ENCODE measurements at places on chromosomes 6 and 20.
A peak's percentile ranks its signal among the peaks of the same experiment; 100 is the strongest.

- no peak for ATAC-seq
Measured at GRCh38 chr6:135592276-135592675, 94.7 kb upstream of the AHI1 start.

GRCh38 chr6:92568541-92568940 is 850.8 kb downstream of the EPHA7 start:
- no peak for ATAC-seq

- no peak for ATAC-seq
Measured at GRCh38 chr6:169223006-169223405, 30.6 kb downstream of the THBS2 start.

DNA sequence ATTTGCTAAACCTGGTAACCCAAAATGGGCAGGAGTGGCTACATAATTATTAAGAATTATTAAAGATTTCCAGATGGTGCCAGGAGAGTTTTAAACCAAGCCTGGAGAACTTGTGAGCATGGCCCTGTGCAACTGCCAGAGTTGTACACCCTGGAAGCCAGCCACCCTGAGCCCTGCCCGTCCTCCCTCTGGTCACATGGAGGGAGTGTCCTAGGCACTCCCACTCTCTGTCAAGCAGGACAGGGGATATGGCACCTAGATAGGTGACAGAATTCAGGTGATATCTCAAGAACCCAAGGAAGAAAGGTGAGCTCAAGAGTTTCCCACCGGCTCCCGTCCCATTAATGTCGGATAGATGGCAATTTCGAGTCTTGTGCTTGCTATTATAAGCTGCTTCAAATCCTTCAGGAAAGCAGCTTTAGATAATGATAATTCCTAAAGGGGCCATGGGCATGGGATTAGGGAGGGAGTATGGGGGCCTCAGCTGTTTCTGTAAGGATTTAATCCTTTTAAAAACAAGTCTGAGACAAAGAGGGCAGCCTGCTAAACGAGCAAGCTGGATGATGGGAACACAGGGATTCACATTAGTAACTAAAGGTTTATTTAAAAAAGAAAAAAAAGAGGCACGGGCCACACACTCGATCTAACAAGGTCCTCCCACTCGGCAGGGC is 169.1 kb downstream of the BMP7 start:
- ATAC-seq = no peak

GRCh38 chr6:111711984-111712752 is 106.5 kb upstream of the TRAF3IP2 start:
- no peak for ATAC-seq

DNA sequence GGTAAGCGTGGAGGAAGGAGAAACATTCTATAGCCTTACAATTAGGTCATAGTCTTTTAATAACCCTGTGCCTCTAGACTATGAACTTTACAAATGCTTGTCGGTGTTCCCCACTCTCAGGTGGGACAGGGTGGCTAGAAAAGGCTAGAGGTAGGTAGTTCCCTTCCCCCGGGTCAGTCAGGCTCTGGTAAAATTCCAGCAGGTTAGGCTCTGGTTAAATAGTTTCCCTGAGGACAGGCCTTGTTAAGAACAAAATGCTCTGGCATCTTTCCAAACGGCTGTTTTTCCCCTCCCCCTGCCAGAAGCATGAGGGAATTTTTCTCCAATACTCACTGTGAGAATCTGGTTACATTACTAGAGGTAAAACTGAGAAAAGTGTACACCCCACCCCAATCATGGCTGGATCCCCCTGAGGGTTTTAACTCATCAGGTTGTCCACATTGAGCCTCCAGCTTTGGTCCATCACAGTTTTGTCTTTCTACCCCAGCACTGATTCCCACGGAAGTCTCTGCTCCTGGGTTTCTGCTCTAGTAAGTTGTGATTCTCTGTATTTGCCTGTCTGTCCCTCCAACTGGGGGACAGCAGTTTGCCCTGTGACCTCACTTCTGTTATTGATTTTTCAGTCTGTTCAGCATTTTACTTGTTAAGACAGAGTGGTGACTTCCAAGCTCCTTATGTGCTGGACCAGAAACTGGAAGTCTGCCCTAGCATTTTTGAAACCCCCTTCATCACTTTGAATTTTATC is 84.7 kb upstream of the ADGRF1 start:
- no peak for ATAC-seq

- ATAC-seq = no peak
Measured at GRCh38 chr6:46291880-46292279, 121.1 kb upstream of the ENPP5 start.

DNA sequence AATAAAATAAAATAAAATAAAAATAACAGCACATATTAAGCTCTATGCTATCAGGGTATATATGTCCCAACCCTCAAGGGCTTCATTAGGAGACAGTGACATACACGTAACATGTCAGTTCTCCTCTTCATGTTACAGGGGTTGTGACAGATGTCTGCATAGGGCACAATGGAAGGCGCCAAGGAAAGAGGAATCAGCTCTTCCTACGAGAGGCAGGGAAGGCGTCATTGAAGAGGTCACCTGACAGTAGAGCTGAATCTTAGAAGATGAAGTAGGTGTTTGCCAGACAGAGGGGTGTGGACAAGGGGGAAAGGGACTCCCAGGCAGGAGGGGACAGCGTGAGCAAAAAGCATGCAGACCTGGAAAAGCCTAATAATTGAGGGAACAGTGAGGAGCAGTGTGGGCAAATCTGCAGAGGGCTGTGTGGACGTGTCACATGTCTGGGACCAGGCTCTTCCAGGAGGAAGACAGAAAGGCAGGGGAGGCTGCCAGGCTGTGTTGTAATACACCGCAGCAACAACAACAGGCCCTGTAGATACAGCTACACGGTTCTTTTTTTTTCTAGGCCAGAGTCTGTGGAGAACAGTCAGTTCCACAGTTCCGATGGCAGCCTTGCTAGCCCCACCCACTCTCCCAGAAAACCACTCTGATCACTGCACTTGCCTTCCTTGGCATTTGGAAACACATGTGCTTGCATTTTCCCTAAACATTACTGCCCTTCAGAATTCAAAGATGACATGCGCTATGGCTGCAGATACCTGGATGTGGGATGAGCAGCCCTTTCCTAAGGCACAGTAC is 2.5 kb upstream of the FKBP5 start:
- no peak for ATAC-seq

DNA sequence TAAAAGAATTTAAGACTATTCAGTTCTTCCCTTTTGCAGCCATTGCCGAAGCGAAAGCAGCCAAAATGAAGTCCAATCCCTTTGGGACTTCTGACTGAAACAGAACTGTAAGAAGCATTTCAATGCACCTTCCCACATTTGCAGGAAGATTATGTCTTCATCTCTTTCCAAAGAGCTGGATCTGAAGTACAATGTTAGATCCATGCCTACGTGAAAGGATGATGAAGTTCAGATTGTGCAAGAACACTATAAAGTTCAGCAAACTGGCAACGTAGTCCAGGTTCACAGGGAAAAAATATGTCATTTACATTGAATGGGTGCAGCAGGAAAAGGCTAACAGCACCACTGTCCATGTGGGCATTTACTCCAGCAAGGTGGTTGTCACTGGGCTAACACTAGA is 6.0 kb upstream of the FILIP1 start:
- no peak for ATAC-seq

DNA sequence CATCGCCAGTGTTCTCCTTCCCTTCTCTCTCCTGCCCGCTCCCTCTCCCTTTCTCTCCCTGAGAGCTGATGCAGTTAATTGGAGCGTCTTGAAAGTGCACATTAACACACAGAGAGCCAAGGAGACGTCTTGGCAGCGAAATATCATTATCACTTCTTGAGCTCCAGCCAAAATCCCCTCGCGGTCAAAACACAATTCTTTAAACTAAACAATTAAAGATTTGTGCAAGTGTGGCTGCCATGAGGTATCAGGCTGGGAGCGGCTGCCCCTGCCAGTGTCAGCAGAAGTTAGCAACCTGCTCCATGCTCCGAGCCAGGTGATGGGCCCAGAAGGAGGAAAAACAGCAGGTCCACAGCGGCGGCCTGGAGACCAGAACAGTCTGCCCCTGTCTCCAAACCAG is 100.9 kb upstream of the FOXP4 start:
- ATAC-seq = no peak

GRCh38 chr6:38508894-38509293 is 130.8 kb downstream of the BTBD9 start:
- no peak for ATAC-seq

DNA sequence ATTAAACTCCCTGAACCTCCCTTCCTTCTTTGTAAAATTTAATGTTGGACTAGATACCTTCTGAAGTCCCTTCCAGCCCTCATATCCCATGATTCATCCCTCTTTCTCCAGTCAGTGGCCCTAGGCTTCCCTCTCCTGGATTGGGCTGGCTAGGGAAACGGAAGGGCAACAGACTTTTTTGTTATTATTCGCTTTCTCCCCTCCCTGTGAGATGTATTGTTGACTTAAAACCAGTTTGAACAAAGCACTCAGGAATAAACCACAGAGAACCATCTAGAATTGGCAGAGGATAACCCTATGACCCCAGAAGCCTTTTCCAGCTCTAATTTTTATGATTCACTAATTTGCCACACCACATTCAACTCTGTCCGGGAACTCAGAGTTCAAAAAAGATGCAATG is 239.7 kb upstream of the SUPT3H start:
- no peak for ATAC-seq

- ATAC-seq = no peak
Measured at GRCh38 chr6:156376091-156376490, 401.1 kb upstream of the ARID1B start.

DNA sequence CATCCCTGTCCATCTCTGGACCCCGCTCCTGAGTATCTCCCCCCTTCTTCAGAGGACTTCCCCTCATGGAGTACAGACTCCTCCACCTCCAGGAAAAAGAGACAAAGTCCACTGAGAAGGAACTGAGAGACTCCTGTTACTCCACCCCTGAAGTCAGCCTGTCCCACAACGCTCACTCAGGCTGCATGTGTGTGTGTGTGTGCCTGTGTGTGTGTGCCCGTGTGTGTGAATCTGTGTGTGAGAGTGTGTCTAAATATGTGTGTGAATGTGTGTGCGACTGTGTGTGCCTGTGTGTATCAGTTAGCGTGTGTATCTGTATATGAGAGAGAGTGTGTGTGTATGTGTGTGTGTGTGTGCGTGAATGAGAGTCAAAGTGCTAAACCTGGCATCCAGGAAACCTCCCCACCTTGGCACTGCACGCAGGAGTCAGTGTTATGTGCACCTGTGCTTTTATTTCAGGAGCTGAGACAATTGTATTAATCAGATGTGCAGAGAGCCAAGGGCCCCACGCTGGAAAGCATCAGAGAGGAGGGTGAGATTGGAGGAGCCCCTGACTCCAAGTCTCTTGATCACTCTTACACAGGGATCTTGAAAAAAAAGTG is 39.0 kb downstream of the HLA-A start:
- ATAC-seq = no peak

- peak; percentile 73 for ATAC-seq
Measured at GRCh38 chr6:17884498-17885478, 102.6 kb downstream of the KIF13A start.

- no peak for ATAC-seq
Measured at GRCh38 chr6:107180099-107180498, 64.8 kb upstream of the BEND3 start.

- ATAC-seq = no peak
Measured at GRCh38 chr6:106773996-106774629, 144.7 kb downstream of the QRSL1 start.

DNA sequence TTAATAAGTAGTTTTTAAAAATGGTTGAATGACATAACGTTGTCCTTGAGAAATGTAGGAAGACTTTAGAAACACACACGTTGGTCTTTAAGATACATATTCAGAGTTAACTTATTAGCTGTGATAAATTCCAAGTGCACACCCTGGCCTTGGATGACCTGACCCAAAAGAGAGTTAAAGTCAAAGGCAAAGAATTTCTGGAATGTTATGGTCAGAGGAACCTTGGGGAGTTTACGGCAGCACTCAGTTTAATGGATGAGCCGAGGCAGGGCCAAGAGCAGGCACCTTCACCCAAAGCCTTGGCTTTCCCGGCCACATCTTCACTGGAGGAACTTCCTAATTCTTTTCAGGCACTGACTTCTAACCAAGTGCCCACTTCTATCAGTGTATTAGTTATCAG is 200.5 kb downstream of the SMOC2 start:
- no peak for ATAC-seq

DNA sequence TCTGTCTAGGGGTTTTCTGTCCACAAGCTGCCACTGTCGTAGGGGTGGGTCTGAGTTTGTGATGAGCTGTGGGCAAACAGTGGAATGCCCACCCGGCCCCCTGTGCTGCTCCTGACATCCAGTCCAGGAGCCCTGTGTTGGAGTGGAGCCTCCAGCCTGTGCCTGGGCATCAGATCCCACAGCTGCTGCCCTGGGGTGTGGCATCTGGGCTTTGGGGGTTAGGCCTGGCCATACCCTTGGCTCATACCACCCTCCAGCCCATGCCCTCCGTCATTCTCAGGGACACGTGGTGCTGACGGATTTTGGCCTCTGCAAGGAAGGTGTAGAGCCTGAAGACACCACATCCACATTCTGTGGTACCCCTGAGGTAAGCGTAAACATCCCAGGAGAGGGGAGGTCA is 12.9 kb downstream of the SGK2 start:
- ATAC-seq = no peak

- ATAC-seq = no peak
Measured at GRCh38 chr6:33820784-33821520, 17.1 kb upstream of the MLN start.

DNA sequence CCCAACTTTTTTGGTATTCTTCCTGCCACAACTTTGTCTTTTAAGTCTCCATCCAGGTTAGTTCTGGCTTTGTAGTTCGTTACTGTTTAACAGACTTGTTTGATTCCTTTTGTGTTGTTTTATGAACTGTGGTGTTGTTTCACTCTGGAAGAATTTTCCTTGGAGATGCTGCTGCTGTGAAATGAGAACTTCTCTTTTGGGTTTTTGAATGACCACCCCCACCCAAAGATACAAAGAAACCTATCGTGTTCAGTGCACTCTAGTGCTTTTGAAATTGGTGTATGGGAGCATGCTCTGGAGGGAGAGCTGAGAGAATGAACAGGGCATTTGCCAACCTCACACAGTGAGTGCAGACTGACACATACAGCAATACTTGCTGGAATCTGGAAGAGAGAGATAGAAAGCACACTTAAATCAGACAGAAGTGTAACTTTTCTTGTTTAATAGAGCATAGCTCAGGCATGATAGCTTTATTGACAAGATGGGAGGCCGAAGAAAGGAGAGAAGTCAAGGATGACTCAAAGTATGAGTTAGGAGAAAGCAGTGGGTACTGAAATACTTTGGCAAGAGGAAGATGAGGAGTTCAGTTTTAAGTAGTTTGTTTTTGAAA is 293.1 kb downstream of the SOX4 start:
- ATAC-seq = no peak

DNA sequence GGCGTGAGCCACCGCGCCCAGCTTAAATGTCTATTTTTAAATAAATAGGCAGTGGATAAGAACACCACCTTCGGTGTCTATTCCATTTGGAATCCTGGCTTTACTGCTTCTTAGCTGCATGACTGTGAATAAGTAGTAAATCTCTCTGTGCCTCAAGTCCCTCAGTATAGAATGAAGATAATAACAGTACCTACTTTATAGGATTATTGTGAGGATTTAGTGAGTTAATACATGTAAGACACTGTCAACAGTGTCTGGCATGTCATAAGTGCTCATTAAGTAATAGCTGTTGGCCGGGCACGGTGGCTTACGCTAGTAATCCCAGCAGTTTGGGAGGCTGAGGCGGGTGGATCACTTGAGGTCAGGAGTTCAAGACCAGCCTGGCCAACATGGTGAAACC is 10.1 kb downstream of the TPX2 start:
- ATAC-seq = no peak

GRCh38 chr6:32554116-32554965 is 24.3 kb upstream of the HLA-DRB5 start:
- no peak for ATAC-seq

Data from activated CD4-positive, CD25-positive, alpha-beta regulatory T cell treated with anti-CD3 and anti-CD28 coated beads, Interleukin-2, amount 50 U/mL, for 24 hours (primary cell).